HT1080 (cell line): ENCODE measurements at places on chromosomes 3 and 15.

- DNase-seq, result no peak
Measured at GRCh38 chr3:42901073-42901415, 4.9 kb upstream of the ZNF662 start.

DNA sequence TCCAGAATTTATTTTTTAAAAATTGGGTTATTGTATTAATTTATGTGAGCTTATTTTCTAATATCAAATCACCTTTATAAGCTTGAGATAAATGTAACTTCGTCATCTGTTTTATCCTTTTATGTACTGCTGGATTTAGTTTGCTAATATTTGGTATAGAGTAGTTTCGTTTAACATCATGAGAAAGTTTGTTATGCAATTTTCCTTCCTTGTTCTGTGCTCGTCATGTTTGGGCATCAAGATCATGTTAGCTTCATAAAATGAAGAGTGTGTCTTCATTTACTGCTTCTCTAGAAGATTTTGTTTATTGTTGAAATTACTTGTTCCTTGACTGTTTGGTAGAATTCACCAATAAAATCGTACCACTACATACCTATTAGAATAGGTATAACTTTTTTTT, 262.1 kb upstream of the SATB1 start:
- DNase-seq, result no peak

- no peak for DNase-seq
Measured at GRCh38 chr15:75389791-75390382, 21.5 kb upstream of the MAN2C1 start.

GRCh38 chr3:58537412-58538301, 667 bp upstream of the ACOX2 start:
- DNase-seq, result no peak

DNA sequence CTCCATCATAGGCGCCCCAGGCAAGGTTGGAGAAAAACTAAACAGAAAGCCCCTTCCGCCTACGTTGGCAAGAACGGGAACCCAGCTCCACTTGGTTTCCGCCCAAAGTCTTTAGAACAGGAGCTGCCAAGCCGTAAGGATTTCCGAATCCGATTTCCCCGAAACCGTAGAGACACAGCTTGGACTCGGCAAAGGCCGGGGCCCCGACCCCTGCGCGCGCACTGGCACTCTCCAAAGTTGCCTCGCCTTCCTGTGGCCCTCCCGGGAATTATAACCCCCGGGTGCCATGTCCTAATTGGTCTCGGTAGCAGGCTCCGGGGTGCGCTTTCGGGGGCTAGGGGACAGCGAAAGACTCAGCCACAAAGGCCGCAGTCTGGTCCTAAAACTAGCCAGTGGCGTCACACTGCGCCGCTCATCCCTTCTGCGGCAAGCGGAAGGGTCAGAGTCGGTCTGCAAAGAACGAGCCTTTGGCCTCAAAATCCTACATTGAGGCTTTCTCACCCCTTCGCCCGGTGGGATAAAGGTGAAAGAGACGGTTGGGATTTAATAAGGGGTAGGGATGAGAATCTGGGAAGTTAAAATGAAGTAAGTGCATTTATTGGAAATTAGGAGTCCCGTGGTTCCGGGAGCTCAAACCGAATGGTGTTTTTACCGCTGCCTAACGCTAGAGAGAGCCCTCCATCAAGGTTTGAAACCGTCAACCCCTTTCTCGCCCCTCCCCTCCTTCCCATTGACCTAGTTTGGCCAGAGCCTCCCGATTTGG, 6.8 kb downstream of the BCL6 start:
- peak; percentile 88 for DNase-seq

DNA sequence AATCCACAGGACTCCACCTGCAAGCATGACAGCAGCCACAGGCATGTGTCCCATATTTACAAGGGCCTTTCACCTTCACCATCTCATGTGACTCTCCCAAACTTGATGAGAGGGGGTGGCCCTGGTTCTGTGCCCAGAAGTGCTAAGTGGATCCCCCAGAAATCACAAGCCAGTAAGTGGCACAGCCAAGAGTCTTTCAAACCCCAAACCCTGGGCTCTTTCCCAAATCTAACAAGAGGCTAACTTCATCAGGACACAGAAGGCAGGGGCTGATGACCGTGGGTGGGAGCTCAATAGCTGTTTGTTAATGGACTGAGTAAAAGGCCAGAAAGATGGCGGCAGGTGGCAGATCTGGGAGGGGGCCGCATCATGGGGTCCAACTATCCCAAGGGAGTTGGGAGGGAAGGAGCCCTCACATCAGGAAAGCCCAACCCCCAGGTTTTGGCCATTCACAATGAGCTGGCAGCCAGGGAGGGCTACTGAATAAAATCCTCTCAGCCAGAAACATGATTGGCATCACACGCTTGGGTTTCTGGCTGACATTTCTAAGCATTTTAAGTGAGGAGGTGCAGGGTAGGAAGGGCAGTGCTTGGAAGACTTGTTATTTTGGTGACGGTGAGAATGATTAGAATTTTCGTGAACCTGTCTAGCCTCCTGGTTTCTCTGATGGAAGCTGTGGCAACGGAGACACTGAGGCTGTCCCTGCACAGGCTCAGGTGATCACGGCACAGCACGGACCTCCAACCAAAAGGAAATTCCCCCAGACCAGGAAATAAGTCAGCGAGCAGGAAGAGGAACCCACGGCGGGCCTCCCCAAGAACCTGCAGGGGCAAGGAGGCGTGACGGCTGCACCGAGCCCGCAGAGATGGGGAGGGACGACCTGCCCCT, 109.3 kb downstream of the OXNAD1 start:
- DNase-seq, result no peak

GRCh38 chr3:96266395-96267190, 547.8 kb upstream of the EPHA6 start:
- DNase-seq, result peak; percentile 60

- peak; percentile 39 for DNase-seq
Measured at GRCh38 chr15:45402955-45403877, 24.9 kb upstream of the GATM start.

- no peak for DNase-seq
Measured at GRCh38 chr3:32817558-32818228, at the start of gene TRIM71. Gene TRIM71, plus strand, starts transcription at chr3:32817997. Its CDS starts 84 bp downstream, at chr3:32818081.

- no peak for DNase-seq
Measured at GRCh38 chr3:147200545-147200944, 205.8 kb downstream of the ZIC4 start.

DNA sequence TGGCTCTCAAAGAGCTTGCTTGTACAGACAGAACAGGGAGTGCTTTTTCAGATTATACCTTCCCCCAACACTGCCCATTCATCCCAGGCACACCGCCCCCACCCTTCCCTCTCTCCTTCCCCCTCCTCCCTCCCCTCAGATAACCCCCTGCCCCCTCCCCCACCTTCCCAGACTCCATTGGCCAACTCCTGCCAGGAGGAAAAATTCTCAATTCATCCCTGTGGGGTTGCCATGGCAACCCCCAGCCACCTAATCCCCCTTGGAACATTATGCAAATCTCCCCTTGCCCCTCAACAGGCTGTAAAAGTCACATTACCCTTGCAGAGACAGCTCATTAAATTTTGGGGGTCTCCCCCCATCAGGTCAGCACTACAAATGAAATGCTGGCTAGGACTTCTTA, 14.3 kb downstream of the TLE3 start:
- no peak for DNase-seq

- DNase-seq, result no peak
Measured at GRCh38 chr3:61357902-61358301, 106.7 kb upstream of the FHIT start.

GRCh38 chr15:33076937-33077336, 117.6 kb downstream of the FMN1 start:
- no peak for DNase-seq

DNA sequence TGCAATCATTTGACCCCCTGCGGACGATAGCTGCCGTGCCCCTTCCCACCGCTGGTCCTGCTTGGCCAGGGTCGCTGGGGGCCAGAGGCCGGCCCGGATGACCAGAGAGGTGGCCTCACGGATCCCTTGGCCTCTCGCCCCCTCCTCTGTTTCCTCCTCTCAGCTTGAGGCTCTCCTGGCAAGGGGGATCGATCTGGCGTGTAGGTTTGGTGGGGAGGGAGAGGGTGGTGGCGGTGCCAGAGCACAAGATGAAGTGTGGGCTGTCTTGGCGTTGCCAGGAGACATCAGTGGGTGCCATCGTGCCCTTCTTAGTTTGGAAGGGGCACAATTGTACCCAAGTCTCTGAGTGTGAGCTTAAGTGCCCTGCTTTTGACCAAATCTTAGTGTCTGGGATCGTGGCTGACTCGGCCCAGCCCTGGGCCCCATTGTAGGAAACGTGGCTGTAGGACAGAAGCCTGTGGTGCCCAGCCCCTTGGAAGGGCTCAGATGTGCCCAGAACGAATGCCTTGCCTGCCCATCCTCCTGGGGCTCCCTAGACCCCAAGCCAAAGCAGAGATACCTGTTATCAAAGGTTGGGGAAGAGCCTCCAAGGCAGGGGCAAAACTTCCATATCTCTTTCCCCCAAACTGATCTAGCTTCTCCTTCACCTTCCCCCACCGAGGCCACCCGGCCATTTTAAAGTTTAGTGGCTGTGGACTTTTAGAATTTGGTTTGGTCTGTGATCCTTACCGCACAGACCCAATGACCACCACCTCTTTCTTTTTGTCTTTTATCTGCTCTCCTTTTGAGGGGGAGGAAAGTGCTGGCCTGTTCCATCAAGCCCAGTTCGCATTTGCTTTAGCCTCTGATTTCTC, 14.4 kb downstream of the NR2F2 start:
- no peak for DNase-seq

DNA sequence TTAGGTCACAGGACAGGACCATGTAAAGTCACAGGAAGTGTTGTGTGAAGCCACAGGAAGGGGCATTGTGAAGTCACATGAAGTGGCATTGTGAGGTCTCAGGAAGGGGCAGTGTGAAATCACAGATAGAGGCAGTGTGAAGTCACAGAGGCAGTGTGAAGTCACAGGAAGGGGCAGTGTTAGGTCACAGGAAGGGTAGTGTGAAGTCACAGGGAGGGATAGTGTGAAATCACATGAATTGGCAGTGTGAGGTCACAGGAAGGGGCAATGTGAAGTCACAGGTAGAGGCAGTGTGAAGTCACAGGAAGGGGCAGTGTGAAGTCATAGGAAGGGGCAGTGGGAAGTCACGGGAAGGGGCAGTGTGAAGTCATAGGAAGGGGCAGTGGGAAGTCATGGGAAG, 37.9 kb downstream of the GASK1A start:
- no peak for DNase-seq

GRCh38 chr3:44039006-44039405, 202.7 kb upstream of the TOPAZ1 start:
- no peak for DNase-seq

DNA sequence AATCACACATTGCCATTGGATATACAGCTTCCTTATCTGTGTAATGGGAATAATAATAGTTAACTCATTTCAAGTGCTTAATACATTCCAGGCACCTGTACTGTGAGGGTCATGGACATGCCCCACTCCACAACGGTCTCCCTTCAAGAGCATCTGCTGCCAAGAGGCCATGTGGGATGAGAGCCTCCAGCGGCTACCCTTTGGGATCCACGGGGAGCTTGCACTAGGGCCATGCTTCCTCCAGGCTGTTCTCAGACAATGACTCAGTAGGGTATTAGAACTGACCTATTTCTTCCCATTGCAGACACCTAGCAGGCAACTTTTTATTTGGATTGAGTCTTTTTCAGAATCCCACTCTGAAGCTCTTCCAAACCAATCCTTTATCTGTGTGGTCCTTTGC, 1078.9 kb downstream of the TUSC7 start:
- no peak for DNase-seq

- no peak for DNase-seq
Measured at GRCh38 chr15:57708047-57708446, 1.5 kb downstream of the POLR2M start.

GRCh38 chr3:65083240-65083639, 395.4 kb upstream of the ADAMTS9 start:
- no peak for DNase-seq

DNA sequence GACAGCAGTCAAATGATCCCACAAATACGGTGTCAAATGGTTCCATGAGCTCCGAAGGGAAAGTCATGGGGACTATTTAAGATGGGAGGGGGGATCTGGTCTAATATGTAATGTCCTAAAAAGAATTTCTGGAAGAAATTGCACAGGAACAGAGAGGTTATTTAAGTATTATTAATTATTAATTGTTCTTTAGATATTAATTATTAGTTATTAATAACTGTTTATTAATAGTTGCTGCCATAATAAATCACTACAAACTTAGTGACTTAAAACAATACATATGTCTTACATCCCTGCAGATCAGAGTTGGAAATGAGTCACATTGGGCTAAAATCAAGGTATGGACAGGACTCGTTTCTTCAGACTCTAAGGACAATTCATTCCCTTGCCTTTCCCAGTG, 588.2 kb upstream of the NR2F2 start:
- DNase-seq, result no peak

DNA sequence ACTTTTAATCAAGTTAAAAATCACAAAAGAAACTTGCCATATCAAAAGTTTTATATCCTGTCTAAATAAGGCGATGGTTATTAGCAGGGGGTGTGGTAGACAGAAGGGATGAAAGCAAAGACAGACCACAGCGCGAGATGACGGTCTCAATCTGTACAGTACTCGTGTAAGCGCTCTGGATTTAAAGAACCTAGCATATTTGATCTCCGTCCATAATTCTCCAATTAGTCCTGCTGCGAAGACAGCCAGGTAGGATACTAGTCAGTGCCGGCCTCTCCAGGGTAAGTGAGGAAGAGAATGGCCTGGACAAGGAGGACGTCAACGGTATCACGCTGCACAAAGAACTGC, 701 bp downstream of the SGO1 start:
- DNase-seq, result peak; percentile 9

- peak; percentile 63 for DNase-seq
Measured at GRCh38 chr3:156674911-156675829, 780 bp downstream of the TIPARP start.

- no peak for DNase-seq
Measured at GRCh38 chr3:32593903-32594525, 23.4 kb upstream of the DYNC1LI1 start.

- peak; percentile 32 for DNase-seq
Measured at GRCh38 chr15:69591905-69592508, 139.4 kb downstream of the RPLP1 start.

- DNase-seq, result no peak
Measured at GRCh38 chr3:152269056-152269830, 514 bp downstream of the MBNL1 start.

DNA sequence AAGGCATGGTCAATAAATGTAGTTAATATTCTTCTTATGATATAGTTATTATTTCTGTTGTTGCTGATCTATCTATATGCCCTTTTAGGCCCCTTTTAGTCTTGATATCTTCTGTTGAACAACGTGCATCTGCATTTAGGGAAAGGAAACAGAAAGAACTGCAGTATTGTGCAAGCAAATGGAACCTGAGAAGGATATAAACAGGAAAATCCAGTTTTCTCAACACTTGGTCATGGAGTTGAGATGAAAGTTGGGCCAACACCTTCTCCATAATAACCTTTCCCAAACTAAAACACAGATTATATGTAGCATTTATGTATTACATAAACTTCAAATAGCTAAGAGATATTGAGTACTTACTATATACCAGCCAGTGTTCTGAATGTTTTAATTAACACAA, 179.7 kb downstream of the ADAMTS9 start:
- no peak for DNase-seq

- peak; percentile 60 for DNase-seq
Measured at GRCh38 chr3:104673981-104674380, 692.7 kb upstream of the ALCAM start.
